Activated CD4-positive, alpha-beta T cell treated with anti-CD3 and anti-CD28 coated beads, Interleukin-2, amount 10 ng/mL, durations not matched to agents 7 days and 5 days (primary cell): ENCODE measurements at places on chromosomes 2 and 18. TPM values are rescaled to one million over a fixed set of nuclear protein-coding genes. Genes with fewer than 3 reads are reported as not detected.

DNA sequence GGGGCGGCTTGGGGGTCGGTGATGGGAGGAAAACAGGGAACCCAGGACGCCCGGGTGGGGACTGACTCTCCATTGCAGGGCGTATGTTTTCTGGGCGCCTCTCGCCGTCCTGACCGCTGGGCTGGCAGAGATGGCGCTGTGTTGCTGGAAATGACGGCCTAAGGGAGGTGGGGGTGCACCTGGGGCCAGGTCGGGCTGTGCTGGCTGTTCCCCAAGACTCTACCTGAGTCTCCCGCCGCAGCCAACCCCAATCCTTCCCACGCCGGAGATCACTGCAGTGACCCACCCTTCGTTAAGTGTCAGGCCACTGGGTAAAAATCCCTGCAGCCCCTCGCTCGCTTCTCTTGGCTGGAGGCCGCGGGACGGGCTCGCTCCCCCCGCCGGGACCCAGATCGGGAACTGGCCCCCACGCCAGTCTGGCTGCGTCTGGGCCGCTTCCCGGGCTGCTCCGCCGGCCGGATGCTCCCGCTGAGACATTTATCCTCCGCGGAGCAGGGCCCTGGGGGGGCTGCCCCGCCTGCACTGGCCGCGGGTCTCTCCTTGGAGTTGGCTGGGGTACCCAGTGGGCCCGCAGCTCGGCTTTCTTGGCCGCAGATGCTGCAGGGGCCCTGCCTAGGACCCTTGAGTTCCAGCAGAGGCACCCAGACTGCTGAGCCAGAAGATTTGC is 7.8 kb upstream of the ARMC9 start:
- H3K36me3 ChIP-seq = no peaks in the 10 kb centered on the region
- no peak overlapping the region for H3K4me3 ChIP-seq
- no peak overlapping the region for H3K27ac ChIP-seq
- peaks cover 24% of the 10 kb centered on the region for H3K27me3 ChIP-seq
- no peak for DNase-seq

DNA sequence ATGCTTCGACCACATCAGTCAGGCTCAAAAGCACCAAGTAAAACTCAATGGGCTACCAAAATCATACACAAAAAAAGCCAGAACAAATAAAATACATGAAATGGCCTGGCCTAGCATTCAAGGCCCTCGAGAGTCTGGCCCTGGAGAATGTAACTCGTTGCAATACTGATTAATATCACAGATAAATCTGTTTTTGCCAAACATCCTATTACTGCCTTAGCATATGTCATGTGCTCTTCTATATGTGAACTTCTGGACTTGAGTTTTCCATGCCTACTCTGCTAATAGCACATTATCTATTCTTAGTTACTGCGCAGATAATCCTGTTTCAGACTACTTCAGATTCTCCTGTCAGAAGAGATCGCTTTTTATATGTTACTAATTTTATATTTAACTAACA is 250.7 kb upstream of the SMAD7 start:
- peaks cover 10% of the 10 kb centered on the region for H3K36me3 ChIP-seq
- no peak overlapping the region for H3K4me3 ChIP-seq
- H3K4me1 ChIP-seq = peaks cover 10% of the 10 kb centered on the region
- DNase-seq = no peak
- H3K27ac ChIP-seq = no peak overlapping the region
- H3K27me3 ChIP-seq = no peaks in the 10 kb centered on the region

DNA sequence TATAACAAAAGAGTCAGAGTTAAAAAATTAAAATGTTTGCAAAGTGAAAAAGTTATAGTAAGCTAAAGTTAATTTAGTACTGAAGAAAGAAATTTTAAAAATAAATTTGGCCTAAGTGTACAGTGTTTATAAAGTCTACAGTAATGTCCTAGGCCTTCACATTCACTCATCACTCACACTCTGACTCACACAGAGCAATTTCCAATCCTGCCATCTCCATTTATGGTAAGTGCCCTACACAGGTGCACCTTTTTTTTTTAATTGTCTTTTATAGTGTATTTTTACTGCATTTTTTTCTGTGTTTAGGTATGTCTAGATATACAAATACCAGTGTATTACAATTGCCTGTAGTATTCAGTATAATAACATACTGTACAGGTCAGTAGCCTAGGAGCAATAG is 562.9 kb downstream of the PIK3C3 start:
- DNase-seq = no peak
- H3K27me3 ChIP-seq = no peaks in the 10 kb centered on the region
- no peak overlapping the region for H3K4me3 ChIP-seq
- H3K4me1 ChIP-seq = no peaks in the 10 kb centered on the region

EPB41L3 gene
- total RNA-seq = 13.7 TPM
